ENCODE measurements at places on chromosomes 6 and 20.

- DNase-seq, result no peak
Measured at GRCh38 chr6:168137024-168137423, 58.0 kb upstream of the FRMD1 start.

GRCh38 chr6:11712760-11713159 lies 65.8 kb downstream of the ADTRP start:
- DNase-seq, result no peak

GRCh38 chr20:51712501-51713212 lies 55.5 kb downstream of the ATP9A start:
- DNase-seq, result peak; percentile 25

- no peak for DNase-seq
Measured at GRCh38 chr6:150622941-150623874, 23.5 kb downstream of the PLEKHG1 start.

- no peak for DNase-seq
Measured at GRCh38 chr6:105974986-105975385, 111.2 kb upstream of the PRDM1 start.

DNA sequence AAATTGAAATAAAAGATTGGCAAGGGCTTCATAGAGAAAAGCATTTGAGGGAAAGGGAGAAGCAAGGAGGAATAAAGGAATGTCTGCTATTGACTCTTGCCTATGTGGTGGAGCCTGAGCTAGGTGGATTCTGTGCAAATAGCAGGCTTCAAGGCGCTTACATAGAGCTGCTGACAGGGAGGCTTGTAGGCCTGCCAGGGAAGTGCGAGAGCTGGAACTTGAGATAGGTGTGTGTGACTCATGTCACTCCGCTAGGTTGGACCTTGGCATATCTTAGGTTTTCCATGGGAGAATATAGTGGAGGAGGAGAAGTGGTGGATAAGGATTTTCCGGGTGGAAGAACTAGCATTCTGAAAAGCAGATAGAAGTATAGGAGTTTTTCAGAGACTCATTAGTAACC lies 14.0 kb downstream of the SNRNP48 start:
- no peak for DNase-seq

GRCh38 chr6:73727114-73727513 lies 31.1 kb downstream of the CD109 start:
- no peak for DNase-seq

- DNase-seq, result no peak
Measured at GRCh38 chr6:141290941-141291721, 841.6 kb upstream of the GJE1 start.

DNA sequence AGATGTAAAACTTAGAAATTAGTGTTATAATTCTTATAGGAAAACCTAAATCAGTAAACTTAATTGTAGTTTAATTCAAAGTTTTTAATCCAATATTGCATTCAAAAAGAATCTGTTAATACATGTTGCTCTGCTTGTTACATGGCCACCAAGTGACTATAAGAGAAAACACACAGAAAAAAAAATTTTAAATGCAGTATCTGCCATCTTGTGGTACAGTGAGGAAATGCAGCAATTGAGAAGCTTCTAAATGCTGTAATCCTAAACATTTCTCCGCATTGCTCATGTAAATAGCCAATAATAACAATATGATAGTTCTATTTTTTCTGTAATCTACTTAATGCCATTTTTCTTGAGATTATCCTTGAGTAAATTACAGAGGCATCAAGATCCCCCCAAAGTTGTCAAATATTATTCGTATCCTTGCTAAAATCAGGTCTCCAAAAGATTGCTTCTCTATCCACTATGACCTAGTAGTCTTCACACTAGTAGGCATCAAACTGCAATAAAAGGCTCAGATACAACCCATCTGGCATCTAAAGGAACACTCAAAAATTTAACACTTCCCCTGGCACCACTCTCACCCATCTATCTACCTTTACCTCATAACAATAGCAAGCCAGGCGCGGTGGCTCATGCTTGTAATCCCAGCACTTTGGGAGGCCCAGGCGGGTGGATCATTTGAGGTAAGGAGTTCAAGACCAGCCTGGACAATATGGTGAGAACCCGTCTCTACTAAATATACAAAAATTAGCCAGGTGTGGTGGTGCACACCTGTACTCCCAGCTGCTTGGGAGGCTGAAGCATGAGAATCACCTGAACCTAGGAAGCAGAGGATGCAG lies 34.6 kb downstream of the HDAC2 start:
- peak; percentile 68 for DNase-seq

- DNase-seq, result peak; percentile 86
Measured at GRCh38 chr6:99344289-99344688, 5.2 kb downstream of the FAXC start.
